IMR-90 (cell line): ENCODE measurements at places on chromosomes 3 and 15. TPM values are rescaled to one million over a fixed set of nuclear protein-coding genes. Genes with fewer than 3 reads are reported as not detected.
A peak's percentile ranks its signal among the peaks of the same experiment; 100 is the strongest.

DNA sequence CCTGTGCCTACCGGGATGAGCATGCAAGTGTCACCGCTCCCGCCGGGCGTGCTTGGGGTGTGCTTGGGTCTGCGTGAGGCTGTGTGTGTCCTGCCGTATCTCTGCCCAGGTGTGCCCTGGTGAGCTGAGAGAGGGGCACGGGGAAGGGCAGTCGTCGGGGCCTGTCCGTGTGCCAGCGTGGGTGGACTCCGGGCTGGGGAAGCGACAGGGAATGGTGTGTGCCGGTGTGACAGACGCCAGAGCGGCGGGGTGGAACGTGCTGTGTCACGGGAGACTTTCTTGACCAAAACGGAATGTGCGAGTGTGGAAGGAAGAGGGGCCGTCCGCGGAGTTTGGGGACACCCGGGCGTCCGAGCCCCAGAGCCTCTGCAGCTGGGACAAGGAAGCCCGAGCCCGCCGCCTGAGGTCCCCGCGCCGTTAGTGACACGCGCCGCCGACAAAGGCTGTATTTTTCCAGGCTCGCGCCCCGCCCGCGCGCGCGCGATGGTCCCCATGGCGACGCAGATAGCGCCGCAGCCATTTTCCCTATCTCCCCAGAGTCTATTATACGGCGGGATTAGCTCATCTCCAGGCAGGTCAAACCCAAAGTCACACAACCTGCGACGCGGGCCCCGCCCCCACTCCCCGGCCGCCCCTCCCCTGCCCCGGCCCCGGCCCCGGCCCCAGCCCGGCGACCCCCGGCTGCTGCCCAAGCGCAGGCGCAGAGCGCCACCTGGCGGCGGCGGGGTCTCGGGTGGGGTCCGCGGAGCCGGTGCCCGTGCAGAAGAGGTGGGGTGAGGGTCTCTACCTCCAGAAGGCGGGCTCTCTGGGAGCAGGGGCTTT, 4.5 kb upstream of the GATA2 start:
- no peak for DNase-seq
- peak overlapping the region; percentile 57 for H3K4me3 ChIP-seq
- peaks cover 5% of the 10 kb centered on the region for H3K4me1 ChIP-seq

The ECE2 gene
- not detected in 2 replicates for total RNA-seq

DNA sequence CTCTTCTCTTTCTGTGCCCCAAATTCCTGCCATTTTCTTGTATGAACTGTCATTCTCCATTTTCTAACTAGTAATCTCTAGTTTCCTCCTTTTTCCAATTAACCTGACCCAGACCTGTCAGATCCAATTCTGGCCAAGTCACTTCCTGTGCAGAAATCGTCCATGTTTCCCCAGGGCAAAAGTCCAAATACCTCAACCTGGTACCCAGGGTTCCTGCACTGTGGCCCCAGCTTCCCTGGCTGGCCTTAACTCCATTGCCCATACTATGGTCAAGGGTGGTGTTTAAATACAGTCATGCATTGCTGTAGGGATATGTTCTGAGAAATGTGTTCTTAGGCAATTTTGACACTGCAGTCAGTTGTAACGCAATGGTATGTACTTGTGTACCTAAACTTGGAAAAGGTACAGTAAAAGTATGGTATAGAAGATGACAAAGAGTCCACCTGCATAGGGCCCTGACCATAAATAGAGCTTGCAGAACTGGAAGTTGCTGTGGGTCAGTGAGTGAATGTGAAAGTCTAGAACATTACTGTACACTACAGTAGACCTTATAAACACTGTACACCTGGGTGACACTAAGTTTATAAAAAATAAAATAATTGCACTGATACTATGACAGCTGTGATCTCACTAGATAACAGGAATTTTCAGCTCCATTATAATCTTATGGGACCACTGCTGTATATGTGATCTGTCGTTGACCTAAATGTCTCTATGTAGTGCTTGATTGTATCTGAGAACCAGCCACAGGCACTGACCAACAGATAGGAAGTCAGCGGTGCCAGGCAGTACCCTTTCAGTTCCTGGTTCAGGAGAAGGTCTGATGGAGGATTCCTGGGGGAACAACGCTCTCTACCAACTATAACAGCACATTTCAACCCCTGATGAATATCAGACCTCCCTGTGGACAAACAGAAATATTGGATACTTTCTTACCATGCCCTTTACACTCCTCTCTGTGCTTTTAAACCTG, 336.1 kb upstream of the PROK2 start:
- H3K4me3 ChIP-seq: no peak overlapping the region
- H3K36me3 ChIP-seq: no peaks in the 10 kb centered on the region
- H3K27ac ChIP-seq: no peak overlapping the region
- H3K4me1 ChIP-seq: peaks cover 1% of the 10 kb centered on the region; the same call in 1 of the 2 replicates
- DNase-seq: no peak
- H3K27me3 ChIP-seq: peaks cover 6% of the 10 kb centered on the region

DNA sequence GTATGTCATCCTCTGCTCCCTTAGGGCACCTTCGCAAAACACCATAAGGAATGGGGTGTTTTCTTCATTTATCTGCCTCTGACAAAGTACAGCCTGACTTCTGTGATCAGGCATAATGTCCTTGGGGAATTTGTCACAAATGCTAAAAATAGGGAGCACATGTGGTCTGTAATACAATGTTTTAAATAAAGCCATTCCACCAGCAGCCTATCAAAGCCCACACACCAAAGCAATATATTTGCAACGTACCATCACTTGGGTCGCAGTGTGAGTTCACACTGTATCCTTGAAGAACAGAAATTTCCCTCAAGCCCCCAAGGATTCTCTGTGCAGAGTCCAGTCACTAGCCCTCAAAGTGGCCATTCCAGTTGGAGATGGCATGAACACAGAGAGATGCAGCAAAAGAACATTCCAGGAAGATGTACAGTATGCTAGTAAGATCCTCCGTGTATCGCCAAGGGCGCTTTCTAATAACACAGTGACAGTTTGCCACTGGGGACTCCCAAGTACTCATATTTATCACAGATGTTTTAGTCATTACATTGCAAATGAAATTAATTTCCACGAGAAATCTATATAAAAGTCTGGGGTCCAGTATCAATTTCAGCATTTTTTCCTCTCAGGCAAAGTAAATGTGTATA, 246.7 kb downstream of the MCTP2 start:
- H3K27ac ChIP-seq: no peak overlapping the region
- H3K4me3 ChIP-seq: no peak overlapping the region
- H3K4me1 ChIP-seq: no peaks in the 10 kb centered on the region

GRCh38 chr15:90266061-90266431, 574 bp downstream of the NGRN start:
- peak; percentile 4 for DNase-seq
- peak overlapping the region; percentile 96 for H3K27ac ChIP-seq
- H3K36me3 ChIP-seq: peaks cover 8% of the 10 kb centered on the region
- peak overlapping the region; percentile 90 for H3K4me3 ChIP-seq
- peaks cover 7% of the 10 kb centered on the region for H3K4me1 ChIP-seq
- no peaks in the 10 kb centered on the region for H3K27me3 ChIP-seq

DNA sequence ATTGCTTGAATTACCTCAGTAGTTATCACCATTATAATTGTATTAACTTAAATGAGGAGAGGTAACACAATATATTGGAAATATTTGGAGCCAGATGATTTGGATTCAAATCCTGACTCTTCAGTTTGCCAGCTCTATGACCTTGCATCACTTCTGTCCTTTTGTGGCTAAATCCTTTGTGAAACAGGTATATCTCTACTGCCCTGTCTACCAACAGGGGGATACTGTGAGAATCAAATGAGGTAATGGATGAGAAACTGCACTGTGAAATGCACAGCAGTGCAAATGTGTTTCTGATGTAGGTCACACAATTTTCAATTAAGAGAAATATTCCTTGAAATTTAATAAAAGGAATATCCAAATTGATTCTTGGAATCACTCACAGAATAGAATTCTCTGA, 58.8 kb downstream of the CCDC54 start:
- H3K4me1 ChIP-seq: no peaks in the 10 kb centered on the region
- DNase-seq: no peak
- H3K36me3 ChIP-seq: no peaks in the 10 kb centered on the region
- H3K4me3 ChIP-seq: no peak overlapping the region

The FYCO1 gene
- 16.1 and 20.1 TPM in 2 replicates for total RNA-seq

GRCh38 chr3:100815583-100815982, 106.3 kb downstream of the TFG start:
- DNase-seq: no peak
- H3K4me1 ChIP-seq: peaks cover 2% of the 10 kb centered on the region
- H3K27ac ChIP-seq: no peak overlapping the region
- H3K27me3 ChIP-seq: no peaks in the 10 kb centered on the region; the same call in 1 of the 2 replicates
- no peaks in the 10 kb centered on the region for H3K36me3 ChIP-seq
- no peak overlapping the region for H3K4me3 ChIP-seq

- H3K4me1 ChIP-seq: no peaks in the 10 kb centered on the region
- no peak overlapping the region for H3K4me3 ChIP-seq
- H3K36me3 ChIP-seq: no peaks in the 10 kb centered on the region
- no peaks in the 10 kb centered on the region for H3K27me3 ChIP-seq
- H3K27ac ChIP-seq: no peak overlapping the region
Measured at GRCh38 chr3:122298239-122298638, 26.8 kb upstream of the CSTA start.

The BCL2A1 gene
- total RNA-seq: 2.5 and 4.5 TPM in 2 replicates

- no peak overlapping the region for H3K4me3 ChIP-seq
- H3K36me3 ChIP-seq: peaks cover 6% of the 10 kb centered on the region; the same call in 1 of the 2 replicates
- no peak for DNase-seq
Measured at GRCh38 chr15:41578736-41579383, 19.8 kb downstream of the TYRO3 start.

- no peak overlapping the region for H3K4me3 ChIP-seq
- peaks cover 17% of the 10 kb centered on the region; the same call in 1 of the 2 replicates for H3K36me3 ChIP-seq
- DNase-seq: peak; percentile 59
- H3K27me3 ChIP-seq: no peaks in the 10 kb centered on the region
- H3K27ac ChIP-seq: no peak overlapping the region
Measured at GRCh38 chr3:50572158-50572557, 2.8 kb downstream of the HEMK1 start.

DNA sequence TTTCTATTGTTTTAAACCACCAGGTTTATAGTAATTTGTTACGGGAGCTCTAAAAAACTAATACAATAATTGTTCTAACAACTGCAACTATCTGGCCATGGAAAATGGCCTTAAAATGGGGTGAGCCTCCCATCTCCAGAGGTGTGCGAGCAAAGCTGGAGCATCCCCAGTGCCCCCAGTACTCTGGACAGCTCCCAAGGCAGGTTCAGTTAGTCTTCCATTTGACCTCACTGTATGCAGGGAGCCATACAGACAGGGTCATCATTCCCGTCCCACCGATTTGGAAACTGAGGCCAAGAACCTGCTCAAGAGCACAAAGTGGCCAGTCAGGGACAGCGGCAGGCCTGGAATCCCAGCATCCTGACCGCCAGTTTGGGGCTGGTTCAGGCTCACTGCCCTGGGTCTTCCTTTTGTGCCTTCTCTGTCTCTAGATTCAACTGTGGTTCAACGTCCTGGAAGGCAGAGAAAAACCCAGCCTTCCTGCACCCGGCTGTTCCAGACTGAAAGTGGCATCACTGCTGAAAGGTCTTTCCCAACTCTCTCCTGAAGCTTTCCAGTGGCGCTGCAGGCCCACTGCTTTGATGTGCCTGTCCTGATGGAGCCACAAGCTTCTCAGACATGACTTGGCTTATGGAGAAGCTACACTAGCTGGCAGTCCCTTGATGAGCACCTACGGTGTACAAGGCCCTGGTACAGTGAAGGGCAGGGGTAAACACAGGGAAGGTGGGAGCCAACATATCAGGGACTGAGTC, 76.6 kb upstream of the LINGO1 start:
- no peaks in the 10 kb centered on the region for H3K36me3 ChIP-seq
- H3K4me3 ChIP-seq: no peak overlapping the region
- no peak overlapping the region for H3K27ac ChIP-seq
- no peaks in the 10 kb centered on the region for H3K4me1 ChIP-seq
- no peak for DNase-seq

The GRM2 gene
- under 0.01 TPM in 2 replicates for total RNA-seq

GRCh38 chr15:91863621-91864255, 10.2 kb downstream of the SLCO3A1 start:
- no peak overlapping the region for H3K27ac ChIP-seq
- H3K27me3 ChIP-seq: no peaks in the 10 kb centered on the region
- DNase-seq: no peak
- H3K4me3 ChIP-seq: no peak overlapping the region
- peaks cover 17% of the 10 kb centered on the region for H3K4me1 ChIP-seq
- no peaks in the 10 kb centered on the region for H3K36me3 ChIP-seq

The LRRC3B gene
- total RNA-seq: not detected in 2 replicates

GRCh38 chr3:75321060-75321459, 343.1 kb upstream of the FRG2C start:
- H3K27ac ChIP-seq: no peak overlapping the region
- H3K4me3 ChIP-seq: no peak overlapping the region
- no peak for DNase-seq
- no peaks in the 10 kb centered on the region for H3K36me3 ChIP-seq

DNA sequence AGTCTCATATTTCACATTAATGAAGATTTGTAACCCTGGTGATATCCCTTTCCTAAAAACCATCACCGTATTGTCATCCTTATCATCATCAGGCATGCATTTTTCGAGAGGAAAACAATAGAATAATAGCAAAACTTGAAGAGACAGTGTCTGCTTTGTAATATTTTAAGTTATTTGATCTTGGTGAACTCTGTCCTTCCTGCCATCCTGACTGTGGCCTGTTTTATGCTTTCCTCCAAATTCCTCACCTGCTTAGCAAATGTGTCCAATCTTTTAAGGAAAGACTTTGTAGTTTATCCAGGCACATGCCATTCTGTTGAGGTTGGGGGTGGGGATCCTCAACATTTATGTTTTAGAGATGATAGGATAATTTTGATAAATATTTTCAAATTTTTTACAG, 306.1 kb upstream of the COL8A1 start:
- H3K4me3 ChIP-seq: no peak overlapping the region

DNA sequence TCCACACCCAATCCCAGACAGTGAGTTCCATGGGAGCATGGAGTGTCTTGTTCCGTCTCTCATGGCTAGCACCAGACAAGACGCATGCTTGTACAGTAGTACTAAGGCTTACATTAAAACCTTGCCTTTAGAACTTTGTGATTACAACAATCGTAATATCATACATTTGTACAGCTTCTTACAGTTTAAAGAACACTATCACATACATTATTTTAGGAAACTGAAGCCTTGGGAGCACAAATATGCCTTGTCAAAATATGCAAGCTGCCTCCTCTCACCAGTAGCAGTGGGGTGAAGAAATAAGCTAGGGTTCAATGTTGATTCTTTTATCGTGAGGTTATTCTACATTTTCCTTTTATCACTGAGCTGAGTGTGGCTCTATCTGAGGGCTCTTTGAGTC, 36.8 kb downstream of the ADAMTSL3 start:
- DNase-seq: no peak
- no peak overlapping the region for H3K4me3 ChIP-seq
- no peak overlapping the region for H3K27ac ChIP-seq

GRCh38 chr3:103083848-103084631, 649.2 kb downstream of the ZPLD1 start:
- H3K27ac ChIP-seq: no peak overlapping the region
- no peaks in the 10 kb centered on the region for H3K36me3 ChIP-seq
- H3K4me1 ChIP-seq: no peaks in the 10 kb centered on the region
- no peaks in the 10 kb centered on the region for H3K27me3 ChIP-seq
- H3K4me3 ChIP-seq: no peak overlapping the region

DNA sequence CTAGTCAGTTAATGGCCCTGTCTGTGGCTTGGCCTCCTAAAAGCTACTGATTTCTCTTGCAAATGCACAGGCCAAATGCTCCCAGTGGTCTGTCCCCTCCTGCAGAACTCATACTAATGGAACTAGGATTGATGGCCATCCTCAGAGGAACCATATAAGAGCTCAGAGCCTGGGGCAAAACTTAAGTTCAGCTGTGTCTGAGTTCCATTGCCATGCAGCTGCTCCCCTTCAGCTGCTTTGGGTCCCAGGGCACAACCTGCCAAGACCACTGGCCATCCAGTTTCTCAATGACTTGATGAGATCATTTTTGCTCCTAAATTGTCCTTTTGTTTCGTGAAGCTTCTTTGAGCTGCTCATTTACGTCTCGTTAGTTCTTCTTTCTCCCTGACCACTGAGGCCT, 529.5 kb upstream of the TBL1XR1 start:
- H3K4me3 ChIP-seq: no peak overlapping the region
- H3K27ac ChIP-seq: no peak overlapping the region
- no peak for DNase-seq
